ENCODE measurements at places on chromosomes 3 and 15.

DNA sequence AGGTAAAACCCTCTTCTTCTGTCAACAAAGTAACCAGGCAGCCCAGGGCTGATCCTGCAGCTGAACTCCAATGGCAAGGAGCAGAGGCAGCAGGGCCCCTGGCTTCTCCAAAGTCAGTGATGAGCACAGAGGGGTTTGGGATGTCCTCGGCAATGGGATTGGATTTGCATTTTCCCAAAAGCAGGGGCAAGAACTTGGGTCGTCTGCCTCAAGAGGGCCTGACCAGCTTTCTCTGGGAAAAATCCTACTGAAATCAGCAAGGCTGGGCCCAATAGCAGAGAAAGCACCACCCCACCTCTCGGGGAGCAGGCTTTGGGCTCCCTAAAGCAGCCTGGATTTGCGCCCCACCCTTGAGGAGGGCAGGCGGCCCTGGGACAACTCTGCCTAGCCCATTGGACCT is 210.0 kb upstream of the IGF1R start:
- no peak for DNase-seq

DNA sequence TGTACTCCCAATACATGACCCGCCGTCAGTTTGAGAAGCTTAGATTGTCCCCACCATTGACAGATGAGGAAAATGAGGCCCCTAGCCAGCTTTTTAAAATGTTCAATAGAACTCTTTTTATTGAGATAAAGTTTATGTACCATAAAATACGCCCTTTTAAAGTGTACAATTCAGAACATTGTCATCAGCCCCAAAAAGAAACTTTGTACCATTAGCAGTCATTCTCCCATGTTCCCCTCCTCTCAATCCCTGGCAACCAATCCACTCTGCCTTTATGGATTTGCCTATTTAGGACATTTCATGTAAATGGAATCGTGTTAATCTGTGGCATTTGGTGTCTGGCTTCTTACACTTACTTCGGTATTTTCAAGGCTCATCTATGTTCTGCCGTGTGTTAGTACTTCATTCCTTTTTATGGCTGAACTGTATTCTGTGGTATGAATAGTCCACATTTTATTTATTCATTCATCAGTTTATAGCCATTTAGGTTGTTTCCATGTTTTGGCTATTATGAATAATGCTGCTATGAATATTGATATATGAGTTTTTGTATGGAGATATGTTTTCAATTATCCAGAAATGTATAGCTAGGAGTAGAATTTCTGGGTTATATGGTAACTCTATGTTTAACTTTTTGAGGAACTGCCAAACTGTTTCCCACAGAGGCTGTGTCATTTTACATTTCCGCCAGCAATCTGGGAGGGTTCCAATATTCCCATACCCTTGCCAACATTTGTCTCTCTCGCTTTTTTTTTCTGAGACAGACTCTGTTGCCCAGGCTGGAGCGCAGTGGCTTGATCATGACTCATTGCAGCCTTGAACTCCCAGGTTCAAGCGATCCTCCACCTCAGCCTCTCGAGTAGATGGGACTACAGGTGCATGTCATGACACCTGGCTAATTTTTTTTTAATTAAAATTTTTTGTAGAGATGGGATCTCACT is 15.3 kb upstream of the PTPN23 start:
- no peak for DNase-seq

DNA sequence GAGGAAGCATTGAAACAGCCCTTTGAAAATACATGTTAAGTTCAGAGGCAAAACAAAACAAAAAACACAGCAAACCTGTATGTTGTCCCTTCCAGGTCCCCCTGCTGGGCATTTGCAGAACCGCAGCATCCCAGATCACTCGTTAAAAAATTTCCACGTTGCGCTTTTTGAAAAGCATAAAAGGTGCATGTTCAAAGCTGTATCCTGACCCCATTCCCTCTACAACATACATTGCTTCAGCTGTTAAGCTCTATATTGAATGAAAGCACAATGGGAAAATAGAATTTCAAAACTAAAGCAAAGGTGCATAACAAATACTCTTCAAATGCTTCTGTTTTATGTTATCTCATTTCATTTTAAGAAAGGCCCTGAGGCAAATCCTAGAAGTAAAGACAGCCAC is 328.3 kb downstream of the THSD4 start:
- peak; percentile 8 for DNase-seq

GRCh38 chr3:174548841-174549623 is 310.1 kb upstream of the NAALADL2 start:
- no peak for DNase-seq

DNA sequence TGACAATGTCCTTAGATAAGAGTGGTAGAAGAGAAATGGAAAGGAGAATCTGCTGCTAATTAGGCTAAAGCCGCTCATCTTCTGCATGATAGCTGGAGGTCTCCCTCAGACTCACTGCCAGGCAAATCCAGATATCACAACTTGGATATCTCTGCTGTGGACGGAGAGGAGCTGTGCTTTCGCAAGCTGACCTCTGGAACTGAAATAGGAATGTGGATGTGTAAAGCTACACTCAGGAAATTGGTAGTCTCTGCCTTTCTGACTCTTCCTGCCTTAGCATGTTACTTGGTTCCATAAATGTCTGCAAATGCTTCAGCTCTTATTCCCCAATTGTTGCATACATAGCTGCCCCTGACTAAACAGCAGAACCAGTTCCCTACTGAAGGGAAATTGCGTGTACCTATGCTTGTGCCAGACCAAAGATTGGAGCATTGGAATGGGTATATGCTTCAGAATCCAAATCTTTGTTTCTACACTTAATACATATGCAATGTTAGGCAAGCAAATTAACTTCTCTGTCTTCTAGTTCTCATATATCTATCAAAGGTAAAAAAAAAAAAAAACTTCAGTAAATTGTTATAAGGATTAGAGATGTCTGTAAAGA is 74.7 kb upstream of the ROBO2 start:
- DNase-seq, result no peak

DNA sequence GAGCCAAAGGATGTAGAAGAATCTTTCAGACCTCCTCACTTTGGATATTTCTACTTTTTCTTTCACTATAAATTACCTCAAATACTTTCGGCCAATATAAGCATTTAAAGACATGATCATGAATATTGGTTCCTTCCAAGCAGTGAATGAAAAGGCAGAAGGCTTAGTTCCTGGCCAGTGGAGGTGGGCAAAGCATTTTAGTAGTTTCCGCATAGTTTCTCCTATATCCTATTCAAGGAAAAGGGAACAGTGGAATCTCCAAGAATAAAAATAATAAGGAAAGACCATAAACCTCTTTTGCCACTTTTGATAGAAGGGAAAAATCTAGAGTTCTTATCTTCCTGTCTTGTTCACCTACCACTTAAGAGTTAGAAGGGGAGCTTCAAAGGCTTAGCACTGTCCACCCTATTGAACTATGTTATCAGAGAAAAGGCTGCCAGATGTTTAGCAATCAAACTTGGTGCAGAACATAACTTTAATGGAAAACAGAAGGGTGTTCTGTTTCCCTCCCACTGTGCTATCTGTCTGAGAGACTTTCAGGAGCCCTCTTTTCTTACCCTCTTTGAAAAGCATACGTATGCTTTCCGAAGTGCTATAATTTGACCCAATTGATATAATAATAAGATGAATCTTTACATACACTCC is 155.6 kb upstream of the DPH6 start:
- DNase-seq, result no peak

GRCh38 chr3:45537970-45538640 is 56.4 kb upstream of the LIMD1 start:
- DNase-seq, result no peak

DNA sequence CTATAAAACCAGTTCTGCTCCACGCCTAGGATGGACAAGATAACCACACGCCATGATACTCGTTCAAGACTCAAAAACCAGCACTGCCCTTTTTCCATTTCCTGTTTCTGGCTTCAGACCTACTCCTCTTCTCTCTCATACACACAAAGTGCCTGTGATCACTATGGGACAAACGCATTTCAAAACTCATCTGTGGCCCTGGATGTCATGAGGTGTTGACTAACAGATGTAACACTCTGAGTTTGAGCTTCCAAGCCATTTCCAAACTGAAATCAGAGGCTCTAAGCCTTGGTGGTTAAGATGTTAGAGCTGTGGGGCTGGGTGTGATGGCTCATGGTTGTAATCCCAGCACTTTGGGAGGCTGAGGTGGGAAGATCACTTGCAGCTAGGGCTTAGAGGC is 55.7 kb upstream of the LMOD3 start:
- no peak for DNase-seq

- DNase-seq, result no peak
Observed at GRCh38 chr15:48637639-48638038, 7.9 kb downstream of the FBN1 start.

DNA sequence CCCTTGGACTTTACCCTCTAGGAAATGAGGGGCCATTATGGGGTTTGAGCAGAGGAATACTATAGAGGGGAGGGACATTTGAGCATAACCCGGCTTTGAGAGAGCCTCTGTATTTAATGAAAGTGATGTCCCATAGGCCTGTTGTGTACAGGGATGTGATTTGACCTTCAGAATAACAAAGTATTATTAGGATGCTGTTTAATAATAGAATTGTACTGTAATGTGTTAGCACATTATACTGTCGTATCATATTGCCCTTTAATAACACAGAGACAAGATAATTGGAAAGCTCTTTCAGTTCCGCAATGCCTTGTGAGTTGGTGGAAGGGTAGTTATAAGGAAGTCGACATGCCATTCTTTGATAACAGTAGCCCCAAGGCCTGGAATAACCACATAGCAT is 328.3 kb downstream of the RYR3 start:
- DNase-seq, result no peak
